ELR (cell line): ENCODE measurements at places on chromosomes 1 and 21.

- DNase-seq, result peak; percentile 61
Measured at GRCh38 chr1:103111926-103112325, 3.6 kb upstream of the COL11A1 start.

DNA sequence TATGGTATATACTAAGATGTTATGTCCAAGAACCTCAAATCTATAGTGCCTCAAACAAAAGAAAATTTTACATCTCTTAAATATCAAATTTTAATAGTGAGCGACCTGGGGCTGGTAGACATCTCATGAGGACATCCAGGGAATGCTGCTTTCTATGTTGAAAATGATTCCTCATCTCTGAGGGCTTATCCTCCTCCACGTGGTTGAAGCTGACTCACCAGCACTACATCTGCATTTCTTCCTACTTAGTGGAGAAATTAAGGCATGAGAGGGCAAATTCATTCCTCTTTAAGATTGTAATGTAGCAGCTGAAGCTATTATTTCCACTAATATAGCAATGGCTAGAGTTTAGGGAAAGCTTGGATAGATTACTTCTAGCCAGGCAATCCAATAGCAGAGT lies 529.5 kb downstream of the COL11A1 start:
- peak; percentile 49 for DNase-seq

DNA sequence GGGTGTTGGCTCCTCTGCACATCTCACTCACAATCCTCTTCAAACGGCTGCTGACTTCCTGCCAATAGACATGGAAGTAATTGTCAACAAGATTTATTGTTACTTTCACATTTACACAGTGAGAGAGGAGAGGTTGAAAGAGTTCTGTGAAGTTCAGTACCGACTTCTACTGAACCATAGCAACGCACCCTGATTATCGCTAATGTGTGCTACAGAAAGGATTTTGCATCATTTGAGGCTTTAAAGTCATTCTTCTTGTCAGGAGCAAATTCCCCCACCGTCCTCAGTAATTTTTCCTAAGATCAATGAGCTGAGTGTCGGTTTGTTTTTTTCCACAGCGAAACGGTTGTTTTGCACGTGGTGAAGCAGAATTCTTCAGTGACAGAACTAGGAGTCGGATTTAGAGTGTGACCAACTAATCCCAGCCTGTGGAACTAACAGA lies 361.0 kb downstream of the ADGRL2 start:
- no peak for DNase-seq

- DNase-seq, result no peak
Measured at GRCh38 chr1:119466445-119466844, 40.6 kb upstream of the HSD3B1 start.

GRCh38 chr1:90370686-90371447 lies 346.2 kb downstream of the BARHL2 start:
- DNase-seq, result peak; percentile 56

DNA sequence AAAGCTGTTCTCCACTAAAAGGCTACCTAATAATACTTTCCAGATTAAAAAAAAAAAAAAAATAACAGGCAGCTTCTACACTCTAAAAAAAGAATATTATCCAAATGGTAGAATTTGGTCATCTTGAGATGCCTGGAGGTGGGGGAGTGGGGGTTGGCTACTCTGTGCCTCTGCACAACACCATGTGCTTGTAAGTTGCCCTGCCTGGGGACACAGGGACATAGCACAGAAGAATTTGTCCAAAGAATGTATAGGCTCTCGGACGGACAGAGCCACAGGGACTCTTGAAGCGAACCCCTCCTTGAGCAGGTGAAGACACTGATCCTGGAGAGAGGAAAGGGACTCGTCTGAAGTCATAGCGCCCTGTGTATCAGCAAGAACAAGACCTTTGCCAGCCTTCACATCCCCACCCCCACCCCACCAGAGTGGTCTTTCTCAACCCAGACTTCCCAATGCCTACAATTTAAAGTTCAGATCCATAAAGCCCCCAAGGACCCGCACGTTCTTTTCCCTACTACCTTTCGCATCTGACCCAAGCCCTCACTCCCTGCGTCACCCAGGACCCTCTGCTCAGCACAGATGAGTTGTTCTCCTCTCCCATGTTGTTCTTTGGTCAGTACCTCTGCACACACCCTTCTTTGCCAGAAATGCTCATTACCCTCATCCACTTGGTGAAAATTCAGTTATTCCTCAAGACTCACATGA lies 72.6 kb downstream of the LGR6 start:
- DNase-seq, result no peak

GRCh38 chr21:18155508-18156193 lies 89.0 kb upstream of the CHODL start:
- DNase-seq, result no peak

DNA sequence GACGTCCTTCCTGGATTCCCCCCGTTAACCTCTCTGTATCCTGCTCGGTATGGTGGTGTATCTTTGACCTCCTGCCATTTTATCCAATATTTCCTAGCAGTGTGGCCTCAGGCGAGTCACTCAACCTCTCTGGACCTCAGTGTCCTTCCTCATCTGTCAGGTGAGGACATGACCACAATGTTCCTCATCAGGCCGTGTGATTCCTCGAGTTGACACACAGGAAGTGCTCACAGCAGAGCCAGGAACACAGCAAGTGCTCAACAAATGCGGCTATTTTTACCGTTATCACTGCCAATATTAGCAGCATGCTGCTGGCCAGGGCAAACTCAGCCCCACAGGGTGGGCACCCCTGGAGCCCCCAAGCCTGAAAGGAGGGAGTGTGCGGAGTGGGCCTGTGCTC lies 450.2 kb downstream of the KIF26B start:
- no peak for DNase-seq

- DNase-seq, result peak; percentile 3
Measured at GRCh38 chr1:229086091-229086490, 184.8 kb upstream of the RAB4A start.

- DNase-seq, result no peak
Measured at GRCh38 chr1:165179306-165179705, 177.2 kb downstream of the LMX1A start.

DNA sequence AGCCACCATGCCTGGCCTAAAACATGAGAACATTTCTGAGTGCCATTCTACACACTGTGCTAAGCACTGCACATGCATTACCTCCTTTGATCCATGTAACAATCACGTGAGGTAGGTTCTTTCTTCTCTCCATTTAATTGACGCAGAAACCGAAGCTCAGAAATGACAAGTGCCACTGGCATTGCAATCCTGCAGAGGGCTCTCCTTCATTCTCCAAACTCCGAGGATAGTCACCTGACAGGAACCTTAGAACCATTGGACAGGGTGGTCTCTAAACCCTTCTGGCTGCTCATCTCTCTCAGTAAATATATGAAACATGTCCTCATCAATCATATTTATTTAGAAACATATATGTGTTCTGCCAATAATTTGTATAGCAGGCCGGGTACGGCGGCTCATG lies 167.1 kb upstream of the JUN start:
- no peak for DNase-seq

GRCh38 chr21:38965241-38965640 lies 159.5 kb downstream of the ETS2 start:
- DNase-seq, result peak; percentile 61

GRCh38 chr1:232344791-232345399 lies 285.0 kb downstream of the SIPA1L2 start:
- peak; percentile 5 for DNase-seq

GRCh38 chr1:111208921-111209320 lies 8.5 kb upstream of the DENND2D start:
- no peak for DNase-seq

- no peak for DNase-seq
Measured at GRCh38 chr1:17639703-17640340, 100.3 kb downstream of the ARHGEF10L start.

DNA sequence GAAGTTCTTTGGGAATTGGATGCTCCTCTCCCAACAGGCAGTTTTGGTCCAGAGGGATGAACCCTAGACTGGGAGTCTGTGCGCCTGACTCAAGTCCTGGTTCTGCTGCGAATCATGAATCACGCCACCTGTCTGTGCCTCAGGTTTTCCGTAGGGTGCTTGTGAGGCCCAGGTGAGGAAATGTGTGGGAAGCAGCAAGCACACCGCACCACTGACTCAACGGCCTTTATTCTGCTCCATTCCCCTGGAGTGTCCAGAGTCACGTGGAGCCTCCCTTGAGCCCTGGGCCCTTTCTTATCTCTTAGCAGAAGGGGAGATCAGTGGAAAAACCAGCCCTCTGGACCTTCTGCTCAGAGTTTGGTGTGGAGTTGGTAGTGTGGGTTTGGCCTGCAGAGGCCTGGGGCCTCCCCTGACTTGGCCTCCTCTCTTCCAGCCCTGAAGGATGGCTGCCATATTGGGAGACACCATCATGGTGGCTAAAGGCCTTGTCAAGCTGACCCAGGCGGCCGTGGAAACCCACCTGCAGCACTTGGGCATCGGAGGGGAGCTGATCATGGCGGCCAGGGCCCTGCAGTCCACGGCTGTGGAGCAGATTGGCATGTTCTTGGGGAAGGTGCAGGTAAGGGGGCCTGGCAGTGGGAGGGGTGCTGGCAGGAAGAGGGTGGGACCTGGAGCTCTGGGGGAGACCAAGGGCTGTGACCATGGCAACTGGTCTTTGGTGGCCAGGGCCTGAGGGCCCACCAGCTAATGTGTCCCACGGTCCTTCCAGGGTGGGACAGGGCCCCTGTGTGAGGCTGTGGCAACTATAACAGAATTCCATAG lies 21.1 kb downstream of the COQ8A start:
- DNase-seq, result no peak

DNA sequence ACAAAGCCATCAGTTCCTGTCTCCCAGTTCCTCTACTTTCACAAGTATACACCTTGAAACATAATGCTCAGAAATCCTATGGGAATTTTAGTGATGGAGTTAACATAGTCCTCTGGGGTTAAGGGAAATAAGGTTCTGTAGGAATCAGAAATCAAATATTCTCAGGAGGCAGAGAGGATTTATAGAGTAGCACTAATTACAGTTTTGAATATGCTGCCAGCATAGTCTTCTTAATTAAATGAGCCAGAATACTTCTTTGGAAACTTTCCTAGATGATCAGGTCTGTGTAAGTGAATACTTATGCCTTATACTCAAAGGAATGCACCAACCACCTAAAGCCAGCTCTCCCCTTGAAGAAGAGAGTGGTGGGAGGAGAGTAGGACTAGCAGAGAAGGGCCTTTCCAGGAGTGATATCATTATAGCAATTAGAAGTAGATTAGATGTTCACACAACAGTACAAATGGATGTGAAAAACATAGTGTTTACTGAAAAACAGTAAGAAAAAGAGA lies 31.4 kb upstream of the DIRAS3 start:
- no peak for DNase-seq

- no peak for DNase-seq
Measured at GRCh38 chr1:67627906-67628305, 57.1 kb upstream of the GADD45A start.

DNA sequence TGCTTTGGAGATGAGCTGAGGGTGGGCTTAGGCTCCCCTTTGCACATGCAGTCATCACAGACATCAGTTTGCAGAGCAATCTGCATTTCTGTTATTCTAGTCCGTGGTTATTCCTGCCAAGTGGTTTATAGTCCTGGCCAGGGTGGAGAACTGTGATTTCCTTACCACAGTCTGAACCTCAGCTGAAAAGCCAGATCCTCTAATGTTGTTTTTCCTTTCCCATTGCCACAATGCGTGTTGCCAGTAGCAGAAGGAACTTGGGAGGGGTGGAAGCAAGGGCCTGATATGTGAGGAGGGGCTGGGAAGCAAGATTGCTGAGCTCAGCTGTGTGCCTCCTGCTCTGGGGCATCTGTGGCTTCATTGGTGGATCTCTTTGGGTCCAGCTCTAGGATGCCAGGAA lies 18.0 kb upstream of the ST3GAL3 start:
- no peak for DNase-seq

GRCh38 chr1:40764981-40765380 lies 18.6 kb upstream of the KCNQ4 start:
- no peak for DNase-seq

GRCh38 chr1:32339363-32339978 lies 3.4 kb upstream of the MARCKSL1 start:
- peak; percentile 93 for DNase-seq

DNA sequence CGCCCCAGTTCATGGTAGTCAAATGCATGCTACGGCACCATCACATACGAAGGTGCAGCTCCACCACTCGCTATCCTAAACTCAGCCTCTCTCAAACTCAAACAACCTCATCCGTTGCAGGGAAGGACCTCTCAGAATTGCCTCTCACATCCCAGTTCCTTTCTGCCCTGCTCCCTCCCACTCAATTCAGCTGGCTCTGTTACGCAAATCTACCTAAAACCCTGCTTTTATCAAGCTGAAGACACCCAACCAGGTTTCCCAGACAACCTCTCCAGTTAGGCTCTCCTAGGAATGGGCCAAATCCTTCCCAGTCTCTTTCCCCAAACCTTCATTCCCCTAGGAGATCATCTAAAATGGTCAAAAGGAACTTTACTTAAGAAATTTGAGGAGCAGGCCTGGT lies 62.9 kb downstream of the CLSTN1 start:
- no peak for DNase-seq

DNA sequence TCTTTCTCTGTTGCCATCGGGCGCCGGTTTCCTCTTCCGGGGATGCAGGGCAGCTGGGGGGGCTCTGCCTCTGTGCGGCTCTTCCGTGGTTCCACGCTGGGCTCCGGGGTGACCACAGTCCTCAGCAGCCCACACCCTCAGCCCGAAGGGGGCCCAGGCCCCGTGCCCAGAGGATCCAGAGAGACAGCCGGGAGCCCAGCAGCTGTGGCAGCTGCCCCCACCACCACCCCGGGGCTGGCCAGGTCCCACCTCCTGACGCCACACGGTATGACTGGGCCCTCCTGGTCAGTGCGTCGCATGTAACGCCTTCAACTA lies 172.2 kb downstream of the PRDM16 start:
- DNase-seq, result no peak

DNA sequence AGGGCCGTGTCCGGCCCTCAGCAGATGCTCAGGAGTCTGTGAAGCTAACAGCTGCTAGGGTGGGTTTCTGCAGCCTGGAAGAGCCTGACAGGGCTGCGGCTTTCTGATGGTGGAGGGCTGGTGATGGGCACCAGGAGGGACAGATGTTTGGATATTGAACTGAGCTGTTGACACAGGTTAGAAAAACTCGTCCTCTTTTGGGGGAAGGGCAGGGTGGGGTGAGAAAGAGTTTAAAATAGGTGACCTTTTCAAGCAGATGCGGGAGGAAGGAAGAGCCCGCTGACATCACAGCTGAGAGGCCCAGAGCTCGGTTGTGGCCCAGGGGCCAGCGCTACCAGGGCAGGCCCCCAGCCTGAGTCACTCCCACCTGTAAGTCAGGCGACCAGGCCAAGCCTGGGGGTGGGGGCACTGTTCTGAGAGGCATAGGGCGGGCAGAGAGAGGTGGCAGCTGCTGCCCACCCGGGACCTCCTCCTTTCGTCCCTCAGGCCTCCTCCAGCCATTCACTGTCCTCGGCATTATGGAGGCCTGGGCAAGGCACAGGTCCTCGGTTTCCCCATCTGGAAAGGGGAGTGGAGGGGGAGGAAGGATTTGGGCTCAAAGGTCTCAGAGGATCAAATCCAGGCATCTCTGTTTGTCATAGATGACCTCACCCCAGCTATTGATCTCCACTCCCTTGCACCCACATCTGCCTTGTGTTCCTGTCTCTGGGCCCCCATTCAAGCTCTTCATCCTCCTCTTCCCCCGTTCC lies 32.3 kb upstream of the ID3 start:
- no peak for DNase-seq
